IMR-90 (cell line): ENCODE measurements at places on chromosomes 12 and 14. TPM values are rescaled to one million over a fixed set of nuclear protein-coding genes. Genes with fewer than 3 reads are reported as not detected.

LUM gene
- 46.1 and 50.0 TPM in 2 replicates for total RNA-seq

TSPAN8 gene
- total RNA-seq, result not detected in 2 replicates

ZNF26 gene
- 11.8 and 12.2 TPM in 2 replicates for total RNA-seq

LMNTD1 gene
- 4.3 and 4.7 TPM in 2 replicates for total RNA-seq

DENND5B gene
- total RNA-seq, result 11.9 and 13.4 TPM in 2 replicates

TAS2R7 gene
- not detected in 2 replicates for total RNA-seq

SINHCAF gene
- total RNA-seq, result 30.8 and 43.3 TPM in 2 replicates

CARMIL3 gene
- total RNA-seq, result under 0.01 TPM in 1 of 2 replicates, not detected in the other

PLEKHD1 gene
- under 0.01 TPM in 1 of 2 replicates, not detected in the other for total RNA-seq

ANKS1B gene
- 0.18 and 0.56 TPM in 2 replicates for total RNA-seq

MYF6 gene
- not detected in 2 replicates for total RNA-seq

- H3K36me3 ChIP-seq, result no peaks in the 10 kb centered on the region
- H3K4me1 ChIP-seq, result peaks cover 4% of the 10 kb centered on the region
- peak within 1 kb of the TSS; percentile 73 for H3K27ac ChIP-seq
- H3K4me3 ChIP-seq, result no peak within 1 kb of the TSS
- H3K27me3 ChIP-seq, result no peaks in the 10 kb centered on the region
- peak; percentile 87 for DNase-seq
Measured at GRCh38 chr12:8156845-8157244, at the start of gene ZNF705A. ZNF705A (plus strand) TSS chr12:8157015; CDS start chr12:8172626, 15,611 bp downstream.

GRCh38 chr12:129241852-129242251, 388.6 kb downstream of the GLT1D1 start:
- no peak for DNase-seq
- no peaks in the 10 kb centered on the region for H3K36me3 ChIP-seq
- no peak overlapping the region for H3K4me3 ChIP-seq
- H3K27me3 ChIP-seq, result no peaks in the 10 kb centered on the region

GRCh38 chr14:64673748-64674147, 30.5 kb upstream of the PLEKHG3 start:
- H3K27me3 ChIP-seq, result peaks cover 19% of the 10 kb centered on the region
- no peak overlapping the region for H3K27ac ChIP-seq
- H3K36me3 ChIP-seq, result no peaks in the 10 kb centered on the region
- DNase-seq, result no peak

- H3K36me3 ChIP-seq, result peaks cover 39% of the 10 kb centered on the region
- no peak for DNase-seq
- no peaks in the 10 kb centered on the region for H3K27me3 ChIP-seq
- H3K27ac ChIP-seq, result no peak overlapping the region
Measured at GRCh38 chr12:55757701-55758100, 14.8 kb downstream of the GDF11 start.

DNA sequence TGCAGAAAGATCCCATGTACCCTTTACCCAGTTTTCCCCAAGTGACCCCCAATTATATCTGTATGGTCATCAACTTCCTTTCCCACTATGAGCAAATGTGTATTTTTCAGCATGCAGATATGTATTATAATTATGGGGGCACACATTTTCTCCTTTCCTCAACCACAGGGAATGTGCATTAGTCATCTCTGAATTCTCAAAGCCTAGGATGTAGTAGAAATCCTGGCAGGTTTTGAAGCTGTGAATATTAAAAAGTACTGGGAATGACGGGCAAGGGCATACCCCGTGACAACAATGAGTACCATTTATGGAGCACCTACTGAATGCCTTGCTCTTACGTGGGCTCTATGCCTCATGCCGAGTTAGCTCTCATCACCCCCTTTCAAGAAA, 71.5 kb downstream of the VWF start:
- H3K4me3 ChIP-seq, result no peak overlapping the region
- H3K4me1 ChIP-seq, result peaks cover 14% of the 10 kb centered on the region
- DNase-seq, result peak; percentile 68
- no peaks in the 10 kb centered on the region for H3K27me3 ChIP-seq

DNA sequence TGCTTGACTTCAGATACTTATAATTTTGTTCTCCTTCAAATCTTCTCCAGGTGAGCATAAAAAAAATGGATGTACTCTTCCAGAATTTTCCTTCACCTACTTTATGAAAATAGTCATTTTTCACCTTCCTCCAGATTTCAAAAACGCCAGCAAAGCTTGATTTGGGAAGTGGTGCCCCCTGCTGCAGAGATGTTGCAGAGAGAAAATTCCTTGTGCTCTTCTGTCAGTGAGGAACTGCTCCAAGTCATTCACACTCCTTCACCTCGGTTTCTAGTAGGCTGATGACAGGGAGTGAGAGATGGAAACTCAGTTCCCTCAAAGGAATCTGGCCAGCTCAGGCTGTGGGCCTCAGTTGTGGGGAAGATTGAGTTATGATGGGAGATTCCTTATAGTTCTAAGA, 24.2 kb upstream of the RNASE3 start:
- H3K4me3 ChIP-seq, result no peak overlapping the region
- no peaks in the 10 kb centered on the region for H3K36me3 ChIP-seq
- H3K4me1 ChIP-seq, result no peaks in the 10 kb centered on the region
- H3K27ac ChIP-seq, result no peak overlapping the region

- no peaks in the 10 kb centered on the region for H3K27me3 ChIP-seq
- H3K4me3 ChIP-seq, result no peak overlapping the region
- no peaks in the 10 kb centered on the region for H3K4me1 ChIP-seq
- no peak overlapping the region for H3K27ac ChIP-seq
- no peaks in the 10 kb centered on the region for H3K36me3 ChIP-seq
- no peak for DNase-seq
Measured at GRCh38 chr14:28877923-28878322, 111.3 kb downstream of the FOXG1 start.

- no peak overlapping the region for H3K4me3 ChIP-seq
- H3K27me3 ChIP-seq, result peaks cover 15% of the 10 kb centered on the region; the same call in 1 of the 2 replicates
- no peak for DNase-seq
- H3K36me3 ChIP-seq, result no peaks in the 10 kb centered on the region
Measured at GRCh38 chr14:103887170-103887501, 39.8 kb upstream of the PPP1R13B start.

DNA sequence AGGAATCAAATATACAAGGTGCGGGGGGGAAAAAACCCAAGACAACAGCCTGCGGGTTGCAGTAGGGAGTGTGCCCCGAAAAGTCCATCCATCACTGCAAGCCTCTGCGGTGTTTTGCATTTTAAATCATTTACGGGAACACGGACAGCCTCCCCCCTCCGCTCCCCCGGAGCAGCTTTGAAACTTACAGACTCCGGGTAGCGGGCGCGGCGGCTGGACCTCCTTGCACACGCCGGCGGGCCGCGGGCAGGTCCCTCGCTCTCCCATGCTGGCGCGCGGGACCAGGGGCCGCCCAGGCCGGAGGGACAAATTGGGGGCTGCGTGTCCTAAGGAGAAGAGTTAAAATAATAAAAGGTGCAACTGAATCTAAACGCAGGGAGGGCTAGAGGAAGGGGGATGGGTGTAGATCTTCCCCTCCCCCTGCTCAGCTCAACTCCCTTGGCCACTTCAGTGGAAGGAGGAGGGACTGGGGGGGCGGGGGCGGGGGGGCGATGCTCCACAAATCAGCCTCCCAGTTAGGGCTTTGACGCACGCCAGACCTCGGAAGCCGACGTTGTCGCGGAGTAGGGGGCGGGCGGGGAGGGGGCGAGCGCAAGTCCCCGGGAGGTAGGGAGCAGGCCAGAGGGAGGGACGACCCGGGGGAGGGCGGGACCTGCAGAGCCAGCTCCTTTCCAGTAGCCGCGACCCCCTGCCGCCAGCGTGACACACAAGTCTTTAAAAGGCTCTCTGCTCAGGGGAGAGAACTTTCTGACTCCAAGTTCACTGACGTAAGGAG, at the start of gene KCNJ8:
TSS of gene KCNJ8 (minus strand) at position 349 of the 775 bp plus-strand sequence. CDS start 1,090 bp downstream, outside the sequence.
- peak within 1 kb of the TSS; percentile 15; the same call in 1 of the 2 replicates for H3K27ac ChIP-seq
- H3K27me3 ChIP-seq, result no peaks in the 10 kb centered on the region
- no peaks in the 10 kb centered on the region for H3K36me3 ChIP-seq
- DNase-seq, result peak; percentile 50

GRCh38 chr14:54594537-54594936, 27.6 kb downstream of the SAMD4A start:
- H3K27ac ChIP-seq, result no peak overlapping the region
- H3K27me3 ChIP-seq, result no peaks in the 10 kb centered on the region
- H3K4me1 ChIP-seq, result peaks cover 15% of the 10 kb centered on the region
- no peak for DNase-seq

DNA sequence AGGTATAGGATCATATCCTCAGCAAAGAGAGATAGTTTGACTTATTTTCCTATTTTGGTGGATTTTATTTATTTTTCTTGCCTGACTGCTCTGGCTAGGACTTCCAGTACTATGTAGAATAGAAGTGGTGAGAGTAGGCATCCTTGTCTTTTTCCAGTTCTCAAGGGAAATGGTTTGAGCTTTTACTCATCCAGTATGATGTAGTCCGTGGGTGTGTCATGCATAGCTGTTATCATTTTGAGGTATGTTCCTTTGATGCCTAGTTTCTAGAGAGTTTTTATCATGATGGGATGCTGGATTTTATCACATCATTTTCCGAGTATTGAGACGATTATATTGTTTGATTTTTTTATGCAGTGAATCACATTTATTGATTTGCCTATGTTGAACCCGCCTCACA, 97.2 kb downstream of the MGAT4C start:
- peak; percentile 73 for DNase-seq
- no peaks in the 10 kb centered on the region for H3K36me3 ChIP-seq
- H3K4me3 ChIP-seq, result no peak overlapping the region
- no peaks in the 10 kb centered on the region for H3K27me3 ChIP-seq
- H3K4me1 ChIP-seq, result no peaks in the 10 kb centered on the region

- no peaks in the 10 kb centered on the region for H3K4me1 ChIP-seq
- H3K27ac ChIP-seq, result no peak overlapping the region
- H3K27me3 ChIP-seq, result no peaks in the 10 kb centered on the region
- no peaks in the 10 kb centered on the region for H3K36me3 ChIP-seq
Measured at GRCh38 chr12:52156757-52157565, 34.9 kb downstream of the KRT80 start.

GRCh38 chr14:34750670-34751069, 36.3 kb upstream of the CFL2 start:
- no peak overlapping the region for H3K27ac ChIP-seq
- H3K4me3 ChIP-seq, result no peak overlapping the region
- no peaks in the 10 kb centered on the region for H3K36me3 ChIP-seq
- H3K4me1 ChIP-seq, result 0 out of 2 replicates have a peak, but pooled peaks cover 2% of the 10 kb centered on the region
- DNase-seq, result peak; percentile 78
- no peaks in the 10 kb centered on the region for H3K27me3 ChIP-seq

- peak; percentile 98 for DNase-seq
- peak overlapping the region; percentile 68 for H3K27ac ChIP-seq
- no peaks in the 10 kb centered on the region for H3K36me3 ChIP-seq
- H3K4me1 ChIP-seq, result peaks cover 24% of the 10 kb centered on the region
- no peak overlapping the region for H3K4me3 ChIP-seq
Measured at GRCh38 chr12:2179953-2180736, 127.4 kb downstream of the CACNA1C start.

DNA sequence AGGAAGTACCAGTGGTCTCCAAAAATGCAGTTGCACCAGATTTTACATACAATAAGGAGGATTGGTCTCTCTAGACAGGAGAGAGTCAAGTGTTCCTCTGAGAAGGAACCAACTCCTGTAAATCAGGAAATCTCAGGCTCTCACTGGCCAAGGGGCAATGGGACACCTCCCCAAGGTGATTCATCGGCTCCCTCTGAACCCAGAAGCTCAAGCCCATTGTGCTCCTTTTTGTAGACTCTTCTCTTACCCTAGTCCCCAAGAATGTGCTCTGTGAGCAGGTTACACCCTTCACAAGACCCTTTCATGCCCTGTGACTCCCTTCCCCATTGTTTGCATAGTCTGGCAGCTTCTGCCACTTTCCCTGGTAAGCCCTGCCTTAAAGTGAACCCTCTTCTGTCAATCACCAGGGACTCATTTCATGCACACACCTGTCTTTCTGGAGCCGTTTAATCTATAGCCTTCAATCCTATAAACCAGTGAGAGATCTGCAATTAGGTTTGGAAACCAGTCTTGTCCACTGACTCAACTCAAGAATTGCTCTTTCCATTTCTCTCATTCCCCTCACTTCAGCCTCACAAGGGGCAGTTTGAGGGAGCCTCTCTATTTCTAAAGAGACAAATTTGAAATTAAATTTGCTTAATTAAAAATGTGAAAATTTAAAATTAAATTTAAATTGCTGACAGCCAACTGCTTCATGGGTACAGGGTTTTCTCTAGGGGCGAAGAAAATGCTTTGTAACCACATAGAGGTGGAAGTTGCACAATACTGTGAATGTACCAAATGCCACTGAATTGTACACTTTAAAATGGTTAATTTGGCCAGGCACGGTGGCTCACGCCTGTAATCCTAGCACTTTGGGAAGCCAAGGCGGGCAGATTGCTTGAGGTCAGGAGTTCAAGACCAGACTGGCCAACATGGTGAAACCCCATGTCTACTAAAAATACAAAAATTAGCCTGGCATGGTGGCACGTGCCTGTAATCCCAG, 38.3 kb upstream of the LTA4H start:
- no peak for DNase-seq
- H3K27me3 ChIP-seq, result peaks cover 14% of the 10 kb centered on the region
- no peaks in the 10 kb centered on the region for H3K36me3 ChIP-seq
- H3K27ac ChIP-seq, result no peak overlapping the region
- H3K4me3 ChIP-seq, result no peak overlapping the region

GRCh38 chr12:12249216-12250050, 17.4 kb downstream of the LRP6 start:
- H3K36me3 ChIP-seq, result no peaks in the 10 kb centered on the region
- no peaks in the 10 kb centered on the region for H3K27me3 ChIP-seq
- H3K4me3 ChIP-seq, result no peak overlapping the region
- DNase-seq, result no peak

GRCh38 chr14:86462193-86462753, 932.3 kb downstream of the FLRT2 start:
- no peak overlapping the region for H3K4me3 ChIP-seq
- H3K27ac ChIP-seq, result no peak overlapping the region
- peak; percentile 30 for DNase-seq
- no peaks in the 10 kb centered on the region for H3K4me1 ChIP-seq
- no peaks in the 10 kb centered on the region for H3K36me3 ChIP-seq
- no peaks in the 10 kb centered on the region for H3K27me3 ChIP-seq

DNA sequence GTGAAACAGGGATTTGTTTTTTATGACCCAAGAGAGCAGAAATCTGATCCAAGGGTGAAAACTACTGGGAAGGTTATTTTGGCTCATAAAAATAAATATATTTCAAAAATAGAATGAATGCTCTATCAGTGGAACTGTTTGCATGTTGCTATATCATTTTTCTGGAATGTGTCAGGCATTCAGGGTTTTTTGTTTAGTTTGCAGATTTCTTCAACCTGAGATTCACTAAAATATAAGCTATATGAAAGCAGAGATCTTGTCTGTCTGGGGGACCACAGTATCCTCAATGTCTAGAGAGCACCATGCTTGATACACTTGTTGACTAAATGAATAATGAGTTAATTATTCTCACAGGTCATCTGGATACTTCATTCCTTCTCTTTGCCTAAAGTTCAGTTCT, 165.1 kb downstream of the NUBPL start:
- no peaks in the 10 kb centered on the region for H3K4me1 ChIP-seq
- no peak overlapping the region for H3K4me3 ChIP-seq
- H3K27me3 ChIP-seq, result no peaks in the 10 kb centered on the region
- DNase-seq, result no peak
- no peaks in the 10 kb centered on the region for H3K36me3 ChIP-seq

- peaks cover 2% of the 10 kb centered on the region; the same call in 1 of the 2 replicates for H3K27me3 ChIP-seq
- no peak overlapping the region for H3K27ac ChIP-seq
- H3K4me1 ChIP-seq, result no peaks in the 10 kb centered on the region; the same call in 1 of the 2 replicates
- H3K4me3 ChIP-seq, result no peak overlapping the region
- H3K36me3 ChIP-seq, result peaks cover 10% of the 10 kb centered on the region
Measured at GRCh38 chr12:2528001-2528400, 266.8 kb upstream of the FKBP4 start.

GRCh38 chr14:25537846-25538455, 488.0 kb upstream of the STXBP6 start:
- H3K4me3 ChIP-seq, result no peak overlapping the region
- no peaks in the 10 kb centered on the region for H3K36me3 ChIP-seq
- no peak for DNase-seq
- H3K27me3 ChIP-seq, result no peaks in the 10 kb centered on the region

GRCh38 chr12:27140478-27140969, 58.1 kb upstream of the C12orf71 start:
- H3K36me3 ChIP-seq, result no peaks in the 10 kb centered on the region
- H3K27ac ChIP-seq, result no peak overlapping the region
- H3K4me1 ChIP-seq, result peaks cover 3% of the 10 kb centered on the region; the same call in 1 of the 2 replicates
- no peaks in the 10 kb centered on the region for H3K27me3 ChIP-seq
- no peak overlapping the region for H3K4me3 ChIP-seq
- no peak for DNase-seq
